CD8-positive, alpha-beta T cell (primary cell): ENCODE measurements at places on chromosomes 11 and 22.

DNA sequence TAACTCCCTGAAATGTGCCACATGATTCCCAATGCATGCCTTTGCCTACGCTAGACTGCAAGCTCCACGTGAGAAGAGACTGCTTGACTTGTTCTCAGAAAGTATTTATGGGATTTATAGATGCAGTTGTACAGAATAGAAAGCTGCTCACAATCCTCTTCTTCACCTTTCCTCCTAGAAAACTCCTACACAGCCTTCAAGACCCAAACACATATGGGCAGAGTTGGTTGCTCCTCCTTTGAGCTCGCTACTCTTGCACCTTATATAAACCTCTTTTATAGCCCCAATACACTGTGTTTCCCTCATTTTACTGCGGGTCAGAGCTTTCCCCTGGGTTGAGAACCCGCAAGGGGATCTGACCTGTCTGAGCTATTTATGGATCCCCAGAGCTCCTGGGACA is 16.4 kb downstream of the C1QTNF6 start:
- no peak for DNase-seq

GRCh38 chr11:7628660-7629059 is 44.6 kb downstream of the CYB5R2 start:
- DNase-seq = no peak

DNA sequence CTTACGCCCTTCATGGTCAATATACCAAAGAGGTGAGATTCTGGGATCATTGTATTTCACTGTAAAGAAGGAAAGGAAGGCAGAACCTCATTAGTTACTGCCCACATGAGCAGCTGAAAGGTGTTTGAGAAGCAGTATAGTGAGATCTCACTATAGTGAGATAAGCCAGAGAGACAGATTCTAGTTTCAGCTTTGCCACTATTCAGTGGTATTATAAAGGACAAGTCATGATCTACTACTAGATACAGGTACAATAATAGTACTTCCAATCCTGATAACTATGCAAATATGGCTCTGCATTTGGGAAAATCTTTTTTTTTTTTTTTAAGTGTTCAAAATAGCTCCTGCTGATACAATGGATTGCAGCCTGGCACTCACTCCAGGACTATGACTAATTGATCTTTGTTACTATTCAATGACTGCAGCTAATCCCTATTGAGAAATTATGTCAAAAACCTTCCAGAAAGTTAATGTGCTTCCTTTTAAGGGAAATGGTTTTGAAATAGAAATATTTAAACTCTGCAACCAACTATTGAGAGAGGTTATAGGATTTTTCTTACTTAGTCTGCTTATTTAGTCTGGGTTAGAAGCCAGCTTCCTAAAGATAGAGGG is 8.3 kb upstream of the DLAT start:
- DNase-seq = no peak

GRCh38 chr11:110631551-110631950 is 80.7 kb downstream of the ARHGAP20 start:
- DNase-seq = no peak

- no peak for DNase-seq
Observed at GRCh38 chr11:64687643-64688533, 35.1 kb downstream of the NRXN2 start.

DNA sequence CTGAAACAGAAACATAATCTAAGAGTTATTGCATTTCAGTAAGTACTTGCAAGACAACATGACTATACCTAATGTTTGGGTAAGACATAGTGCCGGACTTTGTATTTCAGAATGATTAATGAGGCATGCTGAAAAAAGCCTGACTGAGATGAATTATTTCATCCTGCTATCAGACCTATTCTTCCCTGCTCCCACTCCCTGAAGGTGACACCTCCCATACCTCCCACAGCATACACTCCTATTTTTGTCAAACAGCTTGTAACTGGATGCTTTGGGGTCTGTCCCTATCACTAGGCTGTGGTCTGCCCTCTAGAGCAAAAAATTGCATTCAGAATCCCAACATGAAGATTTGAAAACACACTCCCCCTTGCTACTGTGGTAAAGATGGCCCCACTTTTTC is 10.9 kb upstream of the SCN3B start:
- no peak for DNase-seq

- DNase-seq = no peak
Observed at GRCh38 chr11:19579957-19580356, 132.7 kb upstream of the NAV2 start.

DNA sequence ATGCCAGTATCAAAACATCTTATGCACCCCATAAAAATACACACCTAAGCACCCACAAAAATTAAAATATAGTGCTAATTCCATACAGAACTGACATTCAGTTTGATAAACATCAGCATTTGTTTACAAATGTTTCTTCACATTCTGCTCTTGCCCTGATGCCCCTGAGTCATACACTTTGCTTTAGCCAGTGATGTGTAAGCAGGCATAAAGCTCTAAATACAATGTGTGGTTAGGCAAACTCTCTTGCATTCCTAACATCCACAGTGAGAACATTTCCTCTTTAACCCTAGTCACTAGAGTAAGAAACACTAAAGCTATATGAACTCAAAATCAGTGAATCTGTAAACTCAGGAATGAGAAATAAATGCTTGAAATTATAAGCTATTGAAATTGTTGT is 1060.7 kb downstream of the FAM181B start:
- DNase-seq = no peak

DNA sequence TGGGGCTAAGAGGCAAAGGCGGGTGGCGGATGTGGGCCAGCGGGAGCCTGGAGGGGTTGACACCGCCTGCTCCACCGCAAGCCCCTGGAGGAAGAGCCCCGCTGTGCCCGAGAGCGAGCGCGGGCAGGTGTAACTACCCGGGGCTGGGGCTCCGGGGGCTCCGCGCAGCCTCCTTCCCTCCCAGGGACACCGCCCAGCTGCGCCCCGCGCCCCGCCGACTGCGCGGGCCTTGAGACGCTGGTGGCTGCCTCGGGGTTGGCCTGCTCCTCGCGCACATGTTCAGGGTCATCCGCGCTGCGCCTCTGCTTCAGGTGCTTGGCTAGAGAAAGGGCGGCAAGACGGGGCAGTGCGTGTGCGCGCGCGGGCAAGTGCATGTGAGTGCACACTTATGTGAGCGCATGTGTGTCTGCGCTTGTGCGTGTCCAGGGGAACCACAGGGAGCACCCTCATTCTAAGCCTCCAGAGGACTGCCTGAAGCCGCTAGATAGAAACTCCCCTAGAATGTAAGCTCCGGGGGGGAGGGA is 197.5 kb upstream of the TMEM45B start:
- no peak for DNase-seq

GRCh38 chr11:94193288-94193687 is 64.6 kb downstream of the PANX1 start:
- DNase-seq = no peak

DNA sequence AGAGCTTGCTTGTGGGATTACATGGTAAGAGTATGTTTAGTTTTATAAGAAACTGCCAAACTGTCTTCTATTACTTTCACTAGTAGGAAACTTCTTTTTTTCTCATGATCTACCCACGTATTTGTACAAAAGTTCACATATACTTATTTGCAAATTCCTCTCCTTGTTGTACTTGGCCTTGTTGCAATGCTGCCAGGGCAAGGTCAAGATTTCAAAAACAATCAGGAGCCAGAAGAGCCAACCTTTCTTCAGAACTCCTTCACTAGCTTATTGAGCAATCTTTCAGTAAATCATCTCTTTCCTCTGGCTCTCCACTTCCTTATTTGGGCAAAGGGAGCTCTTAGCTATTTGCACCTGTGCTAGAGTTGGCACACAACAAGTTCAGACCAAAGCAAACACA is 9.7 kb downstream of the SRSF8 start:
- DNase-seq = no peak

- no peak for DNase-seq
Observed at GRCh38 chr11:7522121-7522520, 8.3 kb downstream of the PPFIBP2 start.

GRCh38 chr11:130467116-130467900 is 18.9 kb downstream of the ADAMTS15 start:
- no peak for DNase-seq

- no peak for DNase-seq
Observed at GRCh38 chr11:72842126-72842525, 27.9 kb downstream of the ATG16L2 start.

DNA sequence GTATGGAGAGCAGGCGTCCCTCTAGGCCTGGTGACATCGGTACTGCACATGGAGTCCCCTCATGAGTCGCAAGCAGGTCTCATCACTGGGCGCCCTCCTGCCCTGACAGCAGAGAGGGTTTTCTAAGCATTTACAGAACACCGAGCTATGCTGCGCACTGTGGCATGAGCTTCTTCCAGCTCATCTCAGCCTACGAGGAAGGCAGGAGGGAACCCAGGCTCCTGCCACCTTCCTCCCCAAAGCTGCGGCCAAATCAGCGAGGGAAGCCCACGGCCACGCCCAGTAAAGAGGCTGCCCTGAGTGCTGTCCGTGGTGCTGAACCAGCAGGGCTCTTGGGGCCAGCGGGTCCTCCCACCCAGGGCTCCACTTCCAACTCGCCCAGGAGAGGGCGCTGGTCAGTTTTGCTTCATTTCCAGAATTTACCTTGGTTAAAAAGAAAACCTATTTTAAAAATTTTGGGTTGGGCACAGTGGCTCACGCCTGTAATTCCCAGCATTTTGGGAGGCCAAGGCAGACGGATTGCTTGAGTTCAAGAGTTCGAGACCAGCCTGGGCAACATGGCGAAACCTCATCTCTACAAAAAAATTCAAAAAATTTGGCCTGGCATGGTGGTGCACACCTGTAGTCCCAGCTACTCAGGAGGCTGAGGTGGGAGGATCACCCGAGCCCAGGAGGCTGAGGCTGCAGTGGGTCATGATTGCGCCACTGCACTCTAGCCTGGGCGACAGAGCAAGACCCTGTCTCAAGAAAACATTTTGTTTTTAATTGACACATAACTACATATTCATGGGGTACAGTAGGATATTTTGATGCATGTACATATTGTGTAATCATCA is 34.2 kb downstream of the PHF21B start:
- DNase-seq = peak; percentile 49

- no peak for DNase-seq
Observed at GRCh38 chr11:67542971-67543370, 19.7 kb upstream of the CABP2 start.

DNA sequence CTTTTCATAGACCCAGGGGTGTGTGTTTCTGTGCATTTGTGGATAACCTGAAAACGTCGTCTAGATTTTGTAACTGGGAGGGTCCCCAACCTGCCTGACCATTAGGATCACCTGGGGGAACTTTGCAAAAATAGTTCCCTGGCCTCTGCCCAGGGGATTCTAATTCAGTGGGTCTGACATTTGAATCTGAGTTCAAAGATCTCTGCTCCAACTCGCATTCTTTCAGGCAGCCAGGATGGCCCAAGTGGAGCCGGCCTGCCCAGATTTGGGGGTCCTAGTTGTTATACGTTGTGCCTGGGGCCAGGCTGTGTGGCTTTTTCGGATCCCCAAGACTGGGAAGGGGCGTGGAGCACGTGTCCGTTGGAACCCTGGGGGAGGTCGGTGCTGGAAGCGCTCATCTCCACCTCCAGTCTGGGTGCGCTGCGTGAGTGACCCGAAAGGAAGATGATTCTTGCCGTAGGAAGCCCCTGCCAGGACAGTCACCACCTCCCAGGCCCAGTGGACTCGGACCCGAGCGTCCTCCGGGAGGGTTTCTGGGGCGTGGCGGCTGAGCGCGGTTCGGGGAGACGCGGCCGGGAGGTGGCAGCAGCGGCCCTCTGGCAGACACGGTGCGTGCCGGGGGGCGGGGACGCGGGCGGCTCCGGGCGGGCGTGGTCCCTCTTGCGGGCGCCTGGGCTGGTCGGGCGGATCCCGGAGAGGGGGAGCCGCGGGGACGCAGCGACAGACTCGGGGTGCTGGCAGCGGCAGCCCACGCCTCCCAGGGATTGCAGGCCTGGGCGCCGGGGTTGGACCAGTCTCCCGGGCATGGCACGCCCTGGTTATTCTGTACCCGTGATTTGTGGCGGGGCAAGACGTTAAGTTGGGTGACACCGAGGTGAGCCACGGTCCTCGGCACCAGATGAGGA is 29.2 kb upstream of the PLET1 start:
- peak; percentile 82 for DNase-seq

DNA sequence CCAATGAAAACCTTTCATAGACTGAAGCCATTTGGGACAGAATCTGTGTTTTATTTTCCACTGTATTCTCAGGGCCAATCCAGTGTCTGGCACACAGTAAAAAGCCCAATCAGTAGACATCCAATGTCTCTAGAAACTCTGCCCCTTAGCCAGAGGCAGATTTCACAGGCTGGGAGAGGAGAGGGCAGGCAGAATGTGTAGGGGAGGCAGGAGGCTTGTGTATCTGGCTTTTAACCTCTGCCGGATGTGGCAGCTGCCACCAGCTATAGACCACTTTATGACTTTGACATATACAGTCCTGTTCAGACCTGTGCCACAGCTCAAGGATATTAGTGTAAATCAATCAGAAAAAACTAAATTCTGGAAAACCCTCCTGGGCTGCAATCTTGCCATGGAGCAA is 4.4 kb downstream of the EXPH5 start:
- DNase-seq = no peak

- DNase-seq = no peak
Observed at GRCh38 chr11:120611581-120611980, 100.0 kb downstream of the GRIK4 start.

GRCh38 chr11:117839936-117840813 is 15.6 kb upstream of the FXYD2 start:
- DNase-seq = no peak

DNA sequence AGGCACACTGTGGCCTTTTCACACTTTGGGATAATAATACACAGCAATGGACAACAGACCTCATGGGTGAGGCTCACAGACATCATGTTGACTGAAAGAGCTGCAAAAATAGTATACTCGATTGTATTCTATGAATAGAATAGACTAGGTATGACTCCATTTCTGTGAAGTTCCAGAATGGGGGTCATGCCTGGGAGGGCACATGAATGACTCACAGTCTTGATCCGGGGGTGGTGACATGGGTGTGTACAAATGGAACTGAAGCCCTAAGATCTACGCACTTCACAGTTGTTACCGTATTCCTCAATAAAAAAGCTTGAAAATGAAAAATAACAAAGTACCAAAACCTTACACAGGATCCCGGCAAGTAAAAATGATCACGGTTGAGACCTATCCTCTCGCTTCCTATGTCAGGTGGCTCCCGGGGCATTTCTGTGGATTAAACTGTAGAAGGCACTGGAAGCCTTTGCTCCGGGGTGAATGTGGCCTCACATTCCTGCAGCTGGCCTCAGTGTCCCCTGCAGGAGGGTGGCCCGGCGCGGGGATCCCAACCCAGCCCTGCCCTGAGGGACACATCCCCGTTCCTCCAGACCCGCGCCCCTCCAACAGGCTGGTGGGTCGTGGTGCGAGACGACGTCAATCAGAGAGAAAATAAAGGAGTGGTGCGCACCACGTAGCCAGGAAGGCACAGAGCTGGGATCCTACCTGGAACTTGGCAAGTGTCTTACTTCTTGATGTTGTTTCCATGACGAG is 75.9 kb downstream of the NECTIN1 start:
- no peak for DNase-seq
